ENCODE measurements at places on chromosomes 6 and 20.

GRCh38 chr6:87747646-87748045 lies 45.6 kb upstream of the AKIRIN2 start:
- DNase-seq, result no peak

DNA sequence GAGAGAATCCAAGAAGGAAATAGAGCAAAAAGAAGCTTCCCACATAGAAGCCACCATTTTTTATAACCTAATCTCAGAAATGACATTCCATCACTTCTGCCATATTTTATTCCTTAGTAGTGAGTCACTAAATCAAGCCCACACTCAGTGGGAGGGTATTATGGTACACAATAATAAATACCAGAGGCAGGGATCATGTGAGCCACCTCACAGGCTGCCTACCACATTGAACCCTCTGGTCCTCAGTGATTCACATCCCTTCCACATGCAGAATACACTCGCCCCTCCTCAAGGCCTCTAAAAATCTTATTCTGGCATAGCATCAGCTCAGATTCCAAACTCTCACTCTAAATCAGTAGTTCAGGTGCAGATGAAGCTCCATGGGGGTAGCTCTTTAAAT lies 49.4 kb downstream of the TMC2 start:
- no peak for DNase-seq

GRCh38 chr6:106134906-106135634 lies 48.9 kb downstream of the PRDM1 start:
- no peak for DNase-seq

DNA sequence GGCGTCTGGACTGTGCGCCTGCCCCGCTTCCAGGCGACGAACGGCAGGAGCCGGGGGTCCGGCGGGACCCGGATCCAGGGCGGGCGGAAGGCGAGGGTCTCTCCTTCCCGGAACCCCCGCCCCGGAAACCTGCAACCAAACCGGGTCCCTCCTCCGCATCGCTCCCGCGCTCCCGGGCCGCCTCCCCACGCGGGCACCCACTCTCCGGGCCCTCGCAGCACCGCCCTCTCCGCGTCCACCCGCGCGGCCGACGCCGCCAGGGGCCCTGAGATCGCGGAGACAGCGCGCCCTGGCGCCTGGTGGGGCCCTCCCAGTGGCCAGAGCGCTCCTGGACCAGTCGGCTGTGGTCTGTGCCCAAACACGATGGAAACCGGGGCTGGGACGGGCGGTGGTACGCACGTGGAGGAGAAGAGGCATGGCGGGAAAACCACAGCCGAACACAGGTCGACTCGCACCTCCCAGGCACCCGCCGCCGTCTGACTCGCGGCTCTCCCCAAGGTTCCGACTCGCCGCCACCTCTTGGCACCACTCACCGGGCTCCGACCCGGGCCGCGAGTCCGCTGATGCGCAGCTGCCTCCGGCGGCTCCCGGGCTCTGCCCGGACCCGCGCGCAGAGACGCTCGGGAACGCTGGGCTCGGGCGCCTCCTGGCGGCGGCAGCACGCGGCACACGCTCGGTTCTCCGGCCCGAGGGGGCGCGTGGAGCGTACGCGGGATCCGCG lies 7.9 kb downstream of the NKX2-2 start:
- peak; percentile 28 for DNase-seq

- no peak for DNase-seq
Measured at GRCh38 chr6:155408231-155408630, 47.4 kb downstream of the NOX3 start.

GRCh38 chr6:82836022-82836575 lies 229.5 kb downstream of the UBE3D start:
- DNase-seq, result no peak

GRCh38 chr6:28811873-28812272 lies 111.9 kb downstream of the TRIM27 start:
- DNase-seq, result no peak

DNA sequence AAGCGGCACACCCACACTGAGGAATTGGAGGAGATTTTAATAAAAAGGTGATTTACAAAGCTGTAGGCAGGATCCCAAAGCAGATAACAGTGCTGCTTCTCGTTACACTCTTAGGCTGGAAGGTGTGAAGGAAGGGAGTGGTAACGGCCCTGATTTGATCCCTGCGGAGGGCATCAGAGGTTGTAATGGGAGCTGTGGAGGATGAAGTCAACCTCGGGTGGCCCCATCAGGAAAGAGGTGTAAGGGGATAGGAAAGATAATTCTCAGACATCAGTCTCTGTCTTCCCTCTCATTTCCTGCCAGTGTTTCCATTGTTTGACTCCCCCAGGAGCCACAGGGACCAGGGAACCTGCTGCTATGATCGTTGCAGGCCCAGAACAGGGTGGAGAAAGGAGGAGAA lies 245.7 kb upstream of the NOX3 start:
- no peak for DNase-seq

DNA sequence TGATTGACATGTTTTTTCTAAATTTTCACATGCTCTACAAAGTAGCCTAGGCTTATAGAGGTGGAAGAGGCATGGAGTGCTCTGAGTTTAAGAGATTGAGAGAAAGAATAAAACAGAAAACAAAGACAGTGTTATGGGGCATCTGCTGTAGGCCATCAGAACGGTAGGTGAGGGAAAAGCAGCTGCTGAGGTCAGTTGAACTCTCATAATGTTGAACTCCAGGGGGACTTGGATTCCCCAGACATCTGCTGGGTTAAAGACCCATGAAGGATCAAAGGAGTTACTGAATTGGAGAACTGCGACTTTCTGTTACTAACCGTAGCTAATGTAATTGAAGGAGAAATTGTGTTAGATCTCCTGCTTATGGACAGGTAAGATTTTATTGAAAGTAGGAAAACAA lies 333.9 kb downstream of the TFAP2B start:
- no peak for DNase-seq

GRCh38 chr20:40320517-40321011 lies 368.5 kb downstream of the MAFB start:
- no peak for DNase-seq

Data from T-helper 1 cell (primary cell).